ENCODE measurements at places on chromosomes 2 and 18.

- H3K4me1 ChIP-seq: no peaks in the 10 kb centered on the region
- H3K27ac ChIP-seq: no peak overlapping the region
- no peaks in the 10 kb centered on the region for H3K27me3 ChIP-seq
- DNase-seq: no peak
Observed at GRCh38 chr2:113776949-113777348, 20.5 kb upstream of the SLC35F5 start.

GRCh38 chr18:23229472-23229871 is 94.2 kb downstream of the CABLES1 start:
- no peak for DNase-seq
- no peak overlapping the region for H3K27ac ChIP-seq
- peaks cover 6% of the 10 kb centered on the region for H3K4me1 ChIP-seq
- H3K36me3 ChIP-seq: no peaks in the 10 kb centered on the region
- no peaks in the 10 kb centered on the region for H3K27me3 ChIP-seq

DNA sequence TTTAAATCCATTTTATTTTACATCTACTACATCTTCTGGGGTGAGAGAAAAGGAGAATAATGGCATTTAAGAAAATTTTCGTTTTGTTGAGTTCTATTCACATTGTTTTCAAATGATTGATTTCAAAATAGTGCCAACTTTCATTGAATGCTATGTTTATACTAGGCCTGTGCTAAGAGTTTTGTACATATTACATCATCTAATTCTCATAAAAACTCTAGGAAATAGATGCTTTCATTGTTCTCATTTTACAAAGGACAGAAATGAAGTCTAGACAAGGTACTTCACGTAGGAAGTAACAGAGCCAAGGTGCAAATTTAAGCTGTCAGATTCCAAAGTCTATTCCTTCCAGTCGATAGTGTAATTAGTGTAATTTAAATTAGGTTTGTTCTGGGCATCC is 402.8 kb upstream of the UBE2E3 start:
- no peaks in the 10 kb centered on the region for H3K36me3 ChIP-seq
- H3K27me3 ChIP-seq: no peaks in the 10 kb centered on the region
- no peak overlapping the region for H3K27ac ChIP-seq
- no peaks in the 10 kb centered on the region for H3K4me1 ChIP-seq

GRCh38 chr2:195675783-195676427 is 18.9 kb downstream of the SLC39A10 start:
- H3K36me3 ChIP-seq: peaks cover 6% of the 10 kb centered on the region
- no peaks in the 10 kb centered on the region for H3K27me3 ChIP-seq
- no peak for DNase-seq
- H3K27ac ChIP-seq: no peak overlapping the region

- no peak for DNase-seq
- H3K36me3 ChIP-seq: no peaks in the 10 kb centered on the region
- H3K4me1 ChIP-seq: peaks cover 6% of the 10 kb centered on the region
- H3K27me3 ChIP-seq: no peaks in the 10 kb centered on the region
Observed at GRCh38 chr18:2588666-2589344, 17.4 kb downstream of the NDC80 start.

DNA sequence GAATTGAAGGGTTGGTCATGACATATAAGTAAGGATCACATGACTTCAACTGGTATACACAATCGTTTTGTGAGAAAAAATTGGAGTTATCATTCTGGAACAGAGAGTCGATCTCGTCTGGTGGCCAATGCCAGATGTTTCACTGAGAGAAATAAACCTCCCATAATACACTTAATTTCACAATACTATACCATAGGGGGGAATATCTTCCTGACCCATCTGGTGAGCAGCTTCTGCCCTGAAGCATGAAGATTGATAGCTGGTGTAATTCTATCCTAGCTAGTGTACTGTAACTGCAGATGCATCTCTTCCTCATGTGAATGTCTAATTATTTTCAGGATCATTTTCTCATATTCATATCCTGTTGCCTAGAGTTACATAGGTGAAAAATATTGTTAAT is 15.7 kb upstream of the CDH7 start:
- H3K27ac ChIP-seq: no peak overlapping the region
- H3K36me3 ChIP-seq: no peaks in the 10 kb centered on the region
- H3K4me3 ChIP-seq: no peak overlapping the region
- H3K27me3 ChIP-seq: no peaks in the 10 kb centered on the region
- no peaks in the 10 kb centered on the region for H3K4me1 ChIP-seq

DNA sequence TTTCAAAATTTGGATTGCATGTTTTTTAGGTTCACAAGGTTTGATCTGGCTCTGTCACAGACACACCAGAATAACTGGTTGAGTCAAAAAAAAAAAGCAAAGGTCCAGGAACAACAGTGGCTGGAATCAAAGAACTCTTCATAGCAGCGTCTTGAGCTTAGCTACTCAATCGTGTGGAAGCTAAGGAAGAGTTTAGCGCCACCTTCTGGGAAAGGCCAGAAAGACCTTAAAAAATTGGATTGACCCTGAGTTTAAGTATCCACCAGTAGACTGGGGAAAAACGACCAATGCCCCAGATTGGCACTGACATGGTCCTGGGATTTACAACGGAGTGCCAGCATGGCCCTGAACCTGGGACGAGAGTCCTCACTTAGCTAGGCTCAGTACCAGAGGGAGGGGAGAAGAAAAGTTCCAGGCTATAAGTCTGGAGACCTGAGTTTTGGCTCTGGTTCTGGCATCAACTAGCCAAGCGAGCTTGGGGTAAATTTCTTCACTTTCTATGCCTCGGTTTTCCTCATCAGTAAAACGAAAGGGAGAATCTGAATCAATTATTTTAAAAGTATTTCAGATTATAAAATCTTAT is 71.1 kb upstream of the TFCP2L1 start:
- H3K36me3 ChIP-seq: peaks cover 62% of the 10 kb centered on the region
- H3K4me1 ChIP-seq: no peaks in the 10 kb centered on the region
- no peak overlapping the region for H3K27ac ChIP-seq

DNA sequence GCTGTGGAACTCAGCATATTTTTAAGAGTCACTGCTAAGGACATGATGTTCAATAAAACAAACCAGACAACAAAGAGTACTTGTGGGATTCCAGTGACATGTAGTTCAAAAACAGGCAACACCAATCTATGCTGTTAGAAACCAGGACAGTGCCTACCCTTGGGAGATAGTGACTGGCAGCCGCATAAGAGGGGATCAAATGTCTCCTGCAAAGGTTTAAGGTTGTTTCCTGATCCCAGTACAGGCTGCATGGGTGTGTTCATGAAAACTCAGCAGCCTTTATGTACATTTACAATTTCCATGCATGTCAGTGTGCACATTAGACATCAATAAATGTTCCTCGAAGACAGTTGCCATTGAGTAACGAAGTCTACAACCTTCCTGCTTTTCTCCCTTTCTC is 183.8 kb downstream of the PID1 start:
- no peak overlapping the region for H3K27ac ChIP-seq
- no peaks in the 10 kb centered on the region for H3K27me3 ChIP-seq
- H3K4me3 ChIP-seq: no peak overlapping the region
- no peaks in the 10 kb centered on the region for H3K36me3 ChIP-seq
- H3K4me1 ChIP-seq: no peaks in the 10 kb centered on the region

- peaks cover 25% of the 10 kb centered on the region for H3K36me3 ChIP-seq
- DNase-seq: peak; percentile 26
- H3K27ac ChIP-seq: peak overlapping the region; percentile 95
- H3K27me3 ChIP-seq: no peaks in the 10 kb centered on the region
- H3K4me1 ChIP-seq: peaks cover 33% of the 10 kb centered on the region
- H3K4me3 ChIP-seq: peak overlapping the region; percentile 82
Observed at GRCh38 chr2:85327160-85327821, 498 bp downstream of the TGOLN2 start.

DNA sequence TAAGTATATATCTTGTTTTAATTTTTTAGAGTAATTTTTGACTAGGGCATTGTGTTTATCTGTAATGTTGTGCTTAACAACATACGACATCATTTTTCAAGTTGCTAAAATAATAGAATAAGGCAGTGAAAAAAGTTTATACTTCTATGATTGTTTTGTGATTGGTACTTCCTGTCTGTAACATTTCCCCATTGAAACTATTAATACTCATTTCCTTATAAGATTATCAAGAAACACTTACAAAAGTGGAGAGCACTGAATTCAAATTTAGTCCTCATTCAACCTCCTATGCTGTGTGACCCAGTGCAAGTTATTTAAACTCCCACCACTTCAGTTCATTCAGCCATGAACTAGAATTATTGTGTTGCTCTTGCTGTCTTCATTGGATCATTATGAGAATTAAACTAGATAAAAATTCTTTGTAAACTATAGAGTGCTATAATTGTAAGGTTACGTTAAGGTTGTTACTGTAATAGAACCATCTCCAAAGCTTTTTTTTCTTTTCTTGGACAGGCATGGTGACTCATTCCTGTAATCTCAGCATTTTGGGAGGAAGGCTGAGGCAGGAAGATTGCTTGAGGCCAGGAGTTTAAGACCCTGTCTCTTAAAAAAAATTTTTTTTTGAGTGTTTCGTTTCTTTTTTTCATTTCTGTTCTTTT is 2.8 kb downstream of the ETAA1 start:
- no peaks in the 10 kb centered on the region for H3K27me3 ChIP-seq
- no peak for DNase-seq
- H3K4me1 ChIP-seq: peaks cover 4% of the 10 kb centered on the region
- no peak overlapping the region for H3K27ac ChIP-seq

DNA sequence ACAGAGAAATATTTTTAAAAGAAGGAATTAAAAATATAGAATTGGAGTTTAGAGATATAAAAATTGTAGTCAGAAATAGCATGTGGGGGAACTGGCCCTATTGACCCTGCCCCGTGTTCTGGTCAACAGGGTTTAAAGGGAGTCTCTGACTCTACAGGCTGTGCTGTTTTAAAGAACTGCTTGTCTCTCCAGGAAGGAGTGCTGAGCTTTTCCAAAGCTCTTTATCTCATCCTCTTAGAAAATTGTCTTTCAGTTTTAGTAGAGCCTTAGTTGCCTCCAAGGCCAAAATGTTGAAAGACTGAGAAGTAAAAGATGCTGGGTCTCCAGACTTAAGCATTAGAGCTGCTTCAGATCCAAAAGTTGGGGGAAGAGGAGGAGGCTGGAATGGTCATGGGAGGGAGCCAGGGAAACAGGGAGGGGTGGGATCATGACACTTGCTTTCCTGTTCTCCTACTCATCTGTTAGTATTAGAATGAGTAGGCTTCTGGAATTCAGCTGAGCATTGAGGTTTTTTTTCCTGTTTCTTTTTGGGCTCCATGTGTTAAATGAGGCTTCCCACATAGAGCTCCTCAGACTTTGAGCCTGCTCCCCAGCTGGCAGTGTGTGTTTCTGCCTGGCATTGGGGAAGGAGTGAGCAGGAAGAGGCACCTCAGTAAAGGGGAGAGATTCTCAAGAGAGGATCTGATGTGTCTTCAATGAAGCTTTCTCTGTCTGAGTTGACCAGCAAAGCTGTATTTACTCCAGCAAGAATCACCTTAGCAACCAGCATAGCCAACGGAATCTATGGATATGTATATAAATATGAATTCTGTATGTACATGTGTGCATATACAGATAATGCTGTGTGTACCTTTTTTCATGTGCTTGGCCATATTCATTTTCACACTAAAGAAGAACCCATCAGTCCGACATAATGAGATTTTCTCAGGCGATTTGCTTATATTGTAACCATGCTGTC is 186.8 kb upstream of the FBXO11 start:
- no peaks in the 10 kb centered on the region for H3K27me3 ChIP-seq
- no peak for DNase-seq
- H3K4me1 ChIP-seq: no peaks in the 10 kb centered on the region
- H3K27ac ChIP-seq: no peak overlapping the region
- H3K36me3 ChIP-seq: no peaks in the 10 kb centered on the region

DNA sequence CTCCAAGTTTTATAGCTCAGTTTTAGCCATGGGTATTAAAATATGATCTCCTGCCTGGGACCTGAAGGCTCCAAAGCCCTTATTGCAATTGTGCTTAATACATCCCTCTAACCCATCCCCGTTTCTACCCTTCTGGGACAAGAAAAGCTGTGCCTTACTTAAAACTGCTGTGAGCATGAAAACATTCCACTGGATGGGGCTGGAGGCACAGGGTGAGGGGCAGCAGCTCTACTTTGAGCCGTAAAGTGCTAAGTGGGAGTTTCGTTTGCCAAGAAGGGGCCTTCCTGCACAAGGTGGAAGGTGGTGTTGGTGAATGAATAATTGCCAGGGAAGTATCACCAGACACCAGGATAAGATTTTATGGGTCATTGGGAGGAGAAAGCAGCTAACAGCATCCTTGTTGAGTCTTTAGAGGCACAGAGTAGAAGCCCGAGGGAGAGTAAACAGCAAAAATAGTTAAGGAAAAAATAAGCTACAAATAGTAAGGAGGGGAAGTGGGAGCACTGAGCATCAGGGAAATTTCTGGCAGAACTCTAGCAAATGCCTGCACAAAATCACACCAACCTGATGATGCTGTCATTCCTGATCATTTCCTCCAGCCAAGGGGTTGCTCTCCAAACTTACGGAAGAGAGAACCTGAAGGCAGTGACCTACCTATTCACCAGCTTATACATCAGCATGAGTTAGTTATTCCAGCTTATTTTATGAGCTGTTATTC is 218.4 kb downstream of the MREG start:
- no peak overlapping the region for H3K27ac ChIP-seq
- no peak for DNase-seq
- H3K27me3 ChIP-seq: no peaks in the 10 kb centered on the region
- H3K4me3 ChIP-seq: no peak overlapping the region
- H3K4me1 ChIP-seq: no peaks in the 10 kb centered on the region

- peaks cover 28% of the 10 kb centered on the region for H3K4me1 ChIP-seq
- H3K36me3 ChIP-seq: no peaks in the 10 kb centered on the region
- no peak for DNase-seq
Observed at GRCh38 chr2:134177351-134177931, 76.4 kb upstream of the MGAT5 start.

DNA sequence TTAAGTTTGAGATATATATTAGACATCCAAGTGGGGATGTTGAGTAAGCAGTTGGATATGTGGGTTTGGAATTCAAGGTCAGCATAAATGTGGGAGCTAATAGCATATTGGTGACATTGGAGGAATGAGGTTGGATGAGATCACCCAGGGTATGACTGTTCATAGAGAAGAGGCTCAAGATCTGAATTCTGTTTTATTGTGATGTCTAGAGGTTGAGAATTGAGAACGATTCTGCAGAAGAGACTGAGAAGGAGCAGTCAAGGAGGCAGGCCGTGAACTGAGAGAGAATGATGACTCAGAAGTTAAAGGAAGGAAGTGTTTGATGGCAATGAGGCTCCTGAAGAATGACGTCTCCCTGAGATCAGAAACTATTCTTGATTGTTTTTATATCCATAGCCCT is 5.9 kb downstream of the SERPINB11 start:
- no peak overlapping the region for H3K4me3 ChIP-seq
- H3K27me3 ChIP-seq: no peaks in the 10 kb centered on the region
- H3K27ac ChIP-seq: no peak overlapping the region
- DNase-seq: no peak
- H3K4me1 ChIP-seq: no peaks in the 10 kb centered on the region

- H3K36me3 ChIP-seq: no peaks in the 10 kb centered on the region
- no peak overlapping the region for H3K4me3 ChIP-seq
- no peaks in the 10 kb centered on the region for H3K27me3 ChIP-seq
- DNase-seq: no peak
Observed at GRCh38 chr18:49524349-49524748, 37.3 kb upstream of the C18orf32 start.

GRCh38 chr2:20565623-20566236 is 85.2 kb downstream of the HS1BP3 start:
- no peak overlapping the region for H3K27ac ChIP-seq
- H3K27me3 ChIP-seq: no peaks in the 10 kb centered on the region
- no peaks in the 10 kb centered on the region for H3K36me3 ChIP-seq
- DNase-seq: no peak

All from effector memory CD4-positive, alpha-beta T cell (primary cell).